ENCODE measurements at places on chromosomes 7 and 10. TPM values are rescaled to one million over a fixed set of nuclear protein-coding genes. Genes with fewer than 3 reads are reported as not detected.

Gene NODAL
- total RNA-seq, result 151 TPM

Gene OR6B1
- not detected for total RNA-seq

Gene NEBL
- total RNA-seq, result 15.7 TPM

Gene ITGA8
- total RNA-seq, result not detected

Gene SPOCK2
- 1.3 TPM for total RNA-seq

Gene PNLIPRP1
- not detected for total RNA-seq

Gene MUC12
- 10.4 TPM for total RNA-seq

DNA sequence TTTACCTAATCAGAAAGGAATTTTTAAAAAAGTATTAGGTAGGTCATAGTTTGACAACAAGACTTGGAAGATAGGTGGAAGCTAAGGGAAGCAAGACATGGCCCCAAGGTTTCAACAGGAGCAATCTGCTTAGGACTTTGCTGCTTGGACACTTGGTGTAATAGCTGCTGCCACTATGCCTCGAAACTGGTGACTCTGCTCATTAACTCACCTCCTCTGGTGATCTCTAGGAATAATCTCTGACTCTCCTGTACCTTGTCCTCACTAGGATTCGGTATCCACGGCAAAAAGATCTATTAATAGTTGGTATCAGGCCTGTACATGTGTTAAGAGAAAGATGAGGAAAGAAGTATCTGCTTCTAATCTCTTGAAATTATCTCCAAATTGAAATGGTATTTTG is 53.1 kb downstream of the PTEN start:
- DNase-seq, result no peak

DNA sequence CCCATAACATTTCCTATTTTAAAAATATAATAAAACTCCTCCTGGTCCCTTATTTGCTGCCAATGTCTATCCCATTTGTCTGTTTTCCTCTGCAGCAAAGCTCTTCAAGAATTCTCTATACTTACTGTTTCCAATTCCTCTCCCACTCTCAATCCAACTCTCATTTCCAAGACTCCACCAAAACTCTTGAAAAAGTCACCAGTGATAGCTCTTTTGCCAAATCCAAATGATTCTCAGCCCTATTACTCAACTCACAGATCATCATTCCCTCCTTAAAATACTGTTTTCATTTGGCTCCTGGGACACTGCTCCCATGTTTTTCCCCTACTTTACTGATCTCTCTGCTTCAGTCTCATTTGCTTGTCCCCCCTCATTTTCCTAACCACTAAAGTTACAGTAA is 139.4 kb downstream of the HIBADH start:
- DNase-seq, result no peak

DNA sequence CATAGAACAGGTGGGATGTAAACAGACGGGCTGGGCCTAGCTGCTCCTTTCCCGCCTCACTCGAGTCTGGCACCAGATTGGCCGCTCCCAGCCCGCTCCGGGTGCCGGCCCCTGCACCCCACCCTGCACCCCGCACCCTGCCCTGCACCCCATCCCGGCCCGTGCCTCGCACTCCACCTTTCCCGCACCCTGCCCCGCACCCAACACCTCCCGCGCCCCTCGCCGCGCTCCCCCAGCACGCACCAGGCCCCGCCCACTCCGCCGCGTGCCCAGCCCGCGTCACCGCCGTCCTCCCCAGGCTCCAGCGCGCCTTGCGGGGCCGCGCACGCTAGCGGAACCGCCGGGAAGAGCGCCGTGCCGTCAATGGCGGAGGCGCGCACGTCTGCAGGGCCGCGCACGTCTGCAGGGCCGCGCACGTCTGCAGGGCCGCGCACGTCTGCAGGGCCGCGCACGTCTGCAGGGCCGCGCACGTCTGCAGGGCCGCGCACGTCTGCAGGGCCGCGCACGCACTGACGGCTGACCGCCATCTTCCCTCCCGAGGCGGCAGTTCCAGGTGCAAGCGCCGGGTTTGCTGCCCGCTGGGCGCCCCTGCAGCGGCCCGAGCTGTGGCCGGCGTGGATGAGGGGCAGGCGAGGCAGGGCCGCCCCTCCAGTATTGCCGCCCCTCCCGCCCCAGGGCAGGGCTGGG is at the start of gene UBE3C:
TSS of gene UBE3C (plus strand) at position 503 of the 687 bp plus-strand sequence. CDS start 347 bp downstream, outside the sequence.
- peak; percentile 99 for DNase-seq

GRCh38 chr7:157874208-157874816 is 537.5 kb downstream of the DNAJB6 start:
- no peak for DNase-seq

DNA sequence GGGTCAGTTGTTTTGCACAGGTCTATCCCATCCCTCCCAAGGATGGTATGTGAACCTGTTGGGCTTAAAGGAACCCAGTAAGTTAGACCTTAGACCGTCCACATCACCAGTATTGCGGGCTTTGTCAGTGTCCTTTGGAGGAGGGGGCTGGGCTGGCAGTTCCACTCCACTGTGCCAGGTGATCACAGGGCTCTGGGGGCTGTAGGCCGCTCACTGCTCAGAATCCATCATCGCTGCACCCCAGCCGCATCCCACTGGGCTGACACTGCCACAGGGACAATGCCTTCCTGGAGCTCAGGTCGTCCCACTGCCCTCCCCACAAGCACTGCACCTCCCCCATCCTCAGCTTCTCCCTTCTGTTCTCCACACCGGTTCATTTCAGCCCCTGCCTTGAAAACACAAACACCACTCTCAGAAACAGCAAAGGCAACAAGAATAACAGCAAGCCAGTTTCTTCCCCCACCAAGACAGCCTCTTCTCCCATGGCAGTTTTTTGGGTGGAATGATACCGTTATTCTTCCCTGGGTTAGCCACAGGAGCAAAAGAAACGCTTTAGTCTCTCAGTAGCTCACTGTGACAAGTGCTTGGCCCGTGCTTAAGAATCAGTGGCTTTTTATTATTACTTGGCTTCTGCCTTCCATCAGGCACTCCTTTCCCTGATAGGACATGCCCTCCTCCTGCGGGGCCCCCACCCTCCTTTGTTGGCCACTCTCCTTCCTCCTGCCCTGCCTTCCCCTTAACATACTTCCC is 111.2 kb downstream of the GRK5 start:
- DNase-seq, result no peak

DNA sequence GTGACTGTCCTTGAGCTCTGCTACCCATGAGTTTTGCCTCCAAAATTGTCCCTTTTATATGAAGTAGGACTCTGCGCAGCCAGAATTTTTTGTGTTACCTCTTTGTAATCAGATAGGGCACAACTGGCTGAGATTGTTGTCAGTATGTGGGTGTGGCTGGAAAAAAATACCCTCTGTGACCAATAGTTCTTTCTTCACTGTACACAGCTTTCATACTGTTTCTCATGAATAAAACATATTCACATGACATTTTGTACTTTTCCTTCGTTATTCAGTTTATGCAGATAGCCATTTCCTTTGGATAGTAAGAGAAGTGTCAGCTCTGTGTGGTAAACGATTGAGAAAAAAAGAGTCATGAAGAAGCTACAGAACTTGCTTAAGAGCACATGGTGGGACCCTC is 49.6 kb upstream of the WNT8B start:
- no peak for DNase-seq

DNA sequence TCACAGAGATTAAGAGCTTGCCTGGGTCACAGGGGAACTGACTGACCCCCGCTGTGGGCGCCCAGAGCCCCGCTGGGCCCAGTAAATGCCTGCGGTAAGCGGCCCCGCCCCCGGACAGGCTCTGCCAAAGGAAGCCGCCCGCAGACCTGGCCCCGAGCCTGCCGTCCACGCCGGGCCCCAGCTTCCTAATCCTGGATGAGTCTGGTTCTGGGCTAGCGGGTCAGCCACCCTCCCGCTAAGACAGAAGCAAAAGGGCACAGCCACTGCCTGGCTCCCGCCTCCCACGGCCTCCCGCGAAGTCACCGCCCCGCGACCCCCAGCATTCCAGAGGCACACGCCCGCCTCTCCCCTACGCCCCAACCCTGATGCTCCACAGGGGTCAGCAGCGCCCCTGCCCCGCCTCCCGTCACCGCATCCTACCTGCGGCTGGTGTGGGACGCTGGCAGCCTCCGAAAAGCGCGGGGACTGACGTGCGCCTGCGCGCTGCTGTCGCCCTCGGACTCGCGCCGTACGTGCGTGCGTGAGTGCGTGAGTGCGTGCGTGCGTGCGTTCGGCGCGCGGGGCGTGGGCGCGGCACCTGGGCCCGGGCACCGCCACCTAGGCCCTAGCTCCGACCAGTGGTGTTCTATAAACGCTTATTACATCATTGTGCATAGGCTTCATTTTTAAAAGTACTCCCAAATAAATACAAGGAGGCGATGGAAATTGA is at the start of gene FIGNL1:
TSS of gene FIGNL1 (minus strand) at position 470 of the 709 bp plus-strand sequence. CDS start 3,063 bp downstream, outside the sequence.
- peak; percentile 88 for DNase-seq

DNA sequence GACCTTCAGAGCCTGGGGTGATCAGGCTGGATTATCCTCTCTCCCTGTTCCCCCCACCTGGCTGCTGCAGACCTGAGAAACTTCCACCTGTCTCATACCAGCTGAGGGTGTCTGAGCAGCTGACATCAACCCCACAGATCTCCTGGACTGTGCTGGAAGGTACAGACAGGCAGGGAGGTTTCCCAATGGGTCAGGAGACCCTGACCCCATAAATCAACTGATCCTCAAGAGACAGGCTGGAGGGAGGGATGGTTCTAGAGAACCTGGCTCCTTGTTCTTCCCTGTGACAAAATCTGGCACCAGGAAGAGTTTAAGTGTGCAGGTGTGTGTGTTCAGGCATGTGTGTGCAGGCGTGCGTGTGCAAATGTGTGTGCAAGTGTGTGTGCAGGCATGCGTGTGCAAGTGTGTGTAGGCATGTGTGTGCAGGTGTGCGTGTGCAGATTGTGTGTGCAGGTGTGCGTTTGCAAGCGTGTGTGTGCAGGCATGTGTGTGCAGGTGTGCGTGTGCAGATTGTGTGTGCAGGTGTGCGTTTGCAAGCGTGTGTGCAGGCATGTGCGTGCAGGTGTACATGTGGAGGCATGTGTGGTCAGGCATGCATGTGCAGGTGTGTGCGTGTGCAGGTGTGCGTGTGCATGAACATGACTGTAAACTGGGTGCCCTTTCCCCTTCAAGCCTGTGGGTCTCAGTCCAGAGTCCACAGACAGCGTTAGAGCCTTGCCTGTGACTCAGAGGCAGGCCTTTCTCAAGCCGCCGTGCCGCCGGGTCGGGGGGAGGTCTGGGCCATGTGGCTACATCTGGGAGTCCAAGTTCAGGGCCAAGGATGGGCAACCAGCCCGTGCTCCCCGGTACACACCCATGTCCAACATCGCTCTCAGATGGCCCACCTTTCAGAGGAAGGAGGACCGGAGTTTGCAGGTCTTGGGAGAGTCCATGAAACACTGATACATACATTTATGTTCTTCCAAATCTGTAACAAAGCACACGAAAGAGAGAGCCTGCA is 50.1 kb upstream of the ELN start:
- DNase-seq, result peak; percentile 48

GRCh38 chr10:81877596-81877995 is 2.6 kb downstream of the NRG3 start:
- no peak for DNase-seq

- no peak for DNase-seq
Measured at GRCh38 chr7:22882106-22882505, 59.5 kb upstream of the TOMM7 start.

All from H7 (cell line).